ENCODE measurements at places on chromosomes 16 and 17.
A peak's percentile ranks its signal among the peaks of the same experiment; 100 is the strongest.

- no peak for DNase-seq
Observed at GRCh38 chr17:81437191-81437651, 42.0 kb downstream of the BAHCC1 start.

- no peak for DNase-seq
Observed at GRCh38 chr17:5769593-5770354, 185.5 kb upstream of the NLRP1 start.

- DNase-seq, result no peak
Observed at GRCh38 chr17:18027280-18027679, 11.7 kb downstream of the ATPAF2 start.

DNA sequence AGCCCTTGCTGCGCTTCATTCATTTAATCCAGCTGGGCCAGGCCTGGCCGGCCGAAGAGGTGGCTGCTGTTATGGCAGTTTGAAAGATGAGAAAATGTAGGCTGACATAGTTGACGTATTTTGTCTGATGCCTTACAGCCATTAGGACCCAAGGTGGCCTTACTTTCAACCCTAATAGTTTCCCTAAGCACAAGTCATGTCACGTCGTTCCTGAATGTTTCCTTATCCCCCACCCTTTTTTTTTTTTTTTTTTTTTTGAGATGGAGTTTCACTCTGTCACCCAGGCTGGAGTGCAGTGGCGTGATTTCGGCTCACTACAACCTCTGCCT lies 307 bp upstream of the GOT2 start:
- DNase-seq, result no peak

- DNase-seq, result no peak
Observed at GRCh38 chr17:73096211-73096610, 3.7 kb upstream of the SLC39A11 start.

GRCh38 chr17:351875-352420 lies 659 bp downstream of the RPH3AL start:
- no peak for DNase-seq

DNA sequence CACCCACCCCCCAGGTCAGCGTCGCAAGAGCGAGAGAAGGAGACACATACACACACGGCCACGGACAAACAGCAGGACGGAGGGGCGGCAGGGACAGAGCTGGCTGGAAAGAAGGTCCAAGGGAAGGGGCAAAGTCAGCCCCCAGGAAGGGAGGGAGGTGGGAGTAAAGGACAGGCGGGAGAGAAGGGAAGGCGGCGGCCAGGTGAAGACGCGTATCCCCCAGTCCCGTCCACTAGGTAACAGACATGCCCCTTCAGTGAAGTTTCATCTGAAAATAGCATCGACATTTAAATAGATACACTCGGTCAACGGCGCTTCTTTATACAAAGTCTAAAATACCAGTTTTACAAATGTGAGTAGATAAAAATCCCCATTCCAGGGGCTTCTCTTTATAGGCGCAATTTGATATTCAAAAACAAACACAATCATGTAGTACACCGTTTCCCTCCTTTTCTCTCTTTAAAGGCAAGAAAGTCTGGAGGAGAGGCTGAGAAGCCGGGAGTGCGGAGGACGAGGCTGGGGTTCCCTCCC lies 4.5 kb downstream of the CBX8 start:
- DNase-seq, result no peak

DNA sequence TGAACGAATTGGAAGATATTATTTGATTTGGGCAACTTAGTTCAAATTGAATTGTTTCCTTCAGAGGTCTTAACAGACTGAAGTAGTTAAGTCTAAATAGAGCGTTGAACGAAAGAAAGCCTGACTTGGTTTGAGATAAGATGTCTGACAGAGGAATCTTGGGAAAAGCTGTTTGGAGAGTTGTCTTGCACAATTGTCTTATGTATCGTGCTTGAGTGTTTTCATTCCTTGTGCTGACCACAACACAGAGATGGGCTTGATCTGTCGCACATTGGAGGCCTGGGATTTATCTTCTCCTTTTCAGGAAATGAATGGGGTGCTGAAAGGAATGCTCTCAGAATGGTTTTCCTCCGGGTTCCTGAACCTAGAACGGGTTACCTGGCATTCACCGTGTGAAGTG lies 7.8 kb downstream of the MLYCD start:
- DNase-seq, result no peak

GRCh38 chr17:32565401-32565800 lies 78.6 kb downstream of the CDK5R1 start:
- DNase-seq, result no peak

GRCh38 chr17:40803617-40804082 lies 3.9 kb upstream of the KRT28 start:
- DNase-seq, result peak; percentile 59

DNA sequence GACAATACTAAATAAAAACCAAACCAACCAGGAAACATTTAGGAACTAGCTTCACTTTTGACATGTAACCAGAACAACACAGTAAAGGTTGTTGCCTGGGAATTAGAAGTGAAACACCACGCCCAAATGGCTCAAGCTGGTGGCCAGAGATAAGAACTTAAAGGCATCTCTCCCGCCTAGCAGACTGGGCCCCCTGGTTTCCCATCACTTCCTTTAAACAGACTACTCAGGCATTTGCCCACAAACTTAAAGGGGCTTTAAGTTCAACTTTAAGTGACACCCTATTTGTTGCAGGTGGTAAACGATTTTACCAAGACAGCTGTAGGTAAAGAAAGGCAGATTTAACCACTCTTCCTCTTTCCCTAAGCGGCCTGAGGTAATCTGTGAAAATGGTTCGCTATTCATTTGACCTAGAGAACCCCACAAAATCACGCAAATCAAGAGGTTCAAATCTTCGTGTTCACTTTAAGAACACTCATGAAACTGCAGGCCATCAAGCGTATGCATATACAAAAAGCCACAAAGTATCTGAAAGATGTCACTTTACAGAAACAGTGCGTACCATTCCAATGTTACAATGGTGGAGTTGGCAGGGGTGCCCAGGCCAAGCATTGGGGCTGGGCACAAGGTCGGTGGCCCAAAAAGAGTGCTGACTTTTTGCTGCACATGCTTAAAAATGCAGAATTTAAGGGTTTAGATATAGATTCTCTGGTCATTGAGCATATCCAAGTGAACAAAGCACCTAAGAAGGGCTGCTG lies 40.8 kb upstream of the BPTF start:
- no peak for DNase-seq

DNA sequence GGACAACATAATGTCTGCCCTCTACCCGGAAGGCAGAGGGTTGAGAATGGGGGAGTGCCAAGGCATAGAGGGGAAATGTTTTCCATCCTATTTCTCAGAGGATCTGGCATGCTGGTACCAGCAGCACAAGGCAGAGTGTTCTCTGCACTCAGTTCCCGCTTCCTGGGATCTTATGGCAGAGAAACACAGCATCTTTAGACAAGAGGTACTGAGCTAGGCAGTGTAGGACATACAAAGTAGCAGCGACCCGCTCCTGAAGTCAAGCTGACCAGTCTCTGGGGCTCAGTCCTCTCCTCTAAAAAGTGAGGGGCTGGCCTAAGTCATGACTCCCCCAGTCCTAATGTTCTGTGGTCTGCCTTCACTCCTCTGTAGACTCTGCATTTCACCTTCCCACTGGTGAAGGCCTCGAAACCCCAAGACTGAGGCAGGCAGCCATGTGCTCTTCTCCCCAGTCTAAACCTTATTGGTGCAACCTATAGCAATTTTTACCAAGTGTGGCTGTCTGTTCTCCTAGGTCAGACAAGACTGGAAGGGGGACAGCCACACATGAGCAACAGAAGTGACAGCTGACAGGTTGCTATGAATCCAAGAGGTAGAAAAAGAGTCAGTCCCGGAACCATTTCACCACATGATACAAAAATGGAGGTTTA lies 11.3 kb upstream of the TSPOAP1 start:
- DNase-seq, result no peak

DNA sequence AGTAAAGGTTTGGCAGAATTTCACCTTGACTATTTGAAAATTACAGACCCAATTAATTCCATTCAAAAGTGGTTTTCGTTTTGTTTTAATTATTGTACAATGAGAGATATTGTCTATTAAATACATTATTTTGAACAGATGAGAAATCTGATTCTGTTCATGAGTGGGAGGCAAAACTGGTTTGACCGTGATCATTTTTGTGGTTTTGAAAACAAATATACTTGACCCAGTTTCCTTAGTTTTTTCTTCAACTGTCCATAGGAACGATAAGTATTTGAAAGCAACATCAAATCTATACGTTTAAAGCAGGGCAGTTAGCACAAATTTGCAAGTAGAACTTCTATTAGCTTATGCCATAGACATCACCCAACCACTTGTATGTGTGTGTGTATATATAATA lies 72.6 kb downstream of the CDK12 start:
- no peak for DNase-seq

- no peak for DNase-seq
Observed at GRCh38 chr16:83903751-83904150, 4.8 kb downstream of the MLYCD start.

GRCh38 chr16:4968879-4969483 lies 10.9 kb downstream of the SEC14L5 start:
- DNase-seq, result no peak

DNA sequence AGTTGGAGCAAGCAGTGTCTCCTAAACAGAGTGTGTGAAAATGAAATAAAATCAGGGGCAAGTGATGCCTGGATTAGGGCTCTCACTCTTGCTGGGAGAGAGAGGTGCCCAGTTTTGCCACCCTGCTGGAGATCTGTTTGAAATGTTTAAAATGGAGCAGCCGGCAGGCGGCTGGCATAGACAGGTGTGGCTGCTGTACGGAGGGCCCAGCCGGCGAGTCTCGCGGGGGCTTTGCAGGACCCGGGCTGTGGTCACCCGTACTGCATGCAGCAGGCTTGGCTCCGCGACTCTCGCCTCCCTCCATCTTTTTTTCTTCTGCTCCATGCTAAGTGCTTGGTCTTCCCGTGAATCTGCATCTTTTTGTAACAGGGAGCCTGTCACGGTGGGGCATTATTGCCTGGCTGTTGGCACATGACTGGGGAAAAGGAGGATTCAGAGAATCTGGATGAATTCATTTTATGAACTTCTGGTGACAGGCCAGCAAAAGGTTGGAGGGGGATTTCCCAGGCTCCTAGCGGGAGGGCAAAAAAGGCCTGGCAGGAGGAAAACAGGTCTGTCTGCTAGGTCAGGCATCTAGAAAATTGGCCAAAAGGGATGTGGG lies 1.8 kb downstream of the ZNRF1 start:
- DNase-seq, result no peak

DNA sequence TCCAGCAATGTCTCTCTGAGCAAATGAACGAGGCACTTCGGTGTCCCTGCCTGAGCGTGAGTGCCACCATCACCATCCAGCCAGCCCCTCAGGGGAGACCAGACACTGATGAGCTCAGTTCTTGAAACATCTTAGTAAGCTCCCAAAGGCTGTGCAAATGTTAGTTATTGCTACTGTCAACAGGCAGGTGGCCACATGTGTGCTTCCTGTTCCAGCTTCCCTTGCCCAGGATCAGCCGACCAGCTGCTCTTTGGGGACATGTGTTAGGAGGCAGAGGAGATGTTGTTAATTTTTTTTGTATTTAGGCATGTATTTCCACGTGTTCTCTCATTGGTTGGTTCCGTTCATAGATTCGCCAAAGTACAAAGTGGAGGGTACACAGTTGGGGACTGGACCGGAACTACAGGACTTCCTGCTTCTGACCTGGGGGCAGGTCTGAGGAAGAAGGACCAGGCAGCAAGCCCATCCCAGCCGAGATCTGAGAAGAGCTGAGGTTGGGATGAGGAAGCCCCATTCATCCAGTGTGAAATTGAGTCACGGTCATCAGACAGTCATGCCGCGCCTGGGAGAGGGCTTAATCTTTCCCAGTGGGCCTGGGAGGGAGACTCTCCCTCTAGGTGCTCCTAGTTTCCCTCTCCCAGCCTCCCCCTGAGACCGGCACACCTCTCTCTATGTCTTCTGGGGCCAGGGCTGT lies 3.8 kb downstream of the TTYH2 start:
- DNase-seq, result no peak

- no peak for DNase-seq
Observed at GRCh38 chr17:67751101-67752074, 33.7 kb downstream of the NOL11 start.

DNA sequence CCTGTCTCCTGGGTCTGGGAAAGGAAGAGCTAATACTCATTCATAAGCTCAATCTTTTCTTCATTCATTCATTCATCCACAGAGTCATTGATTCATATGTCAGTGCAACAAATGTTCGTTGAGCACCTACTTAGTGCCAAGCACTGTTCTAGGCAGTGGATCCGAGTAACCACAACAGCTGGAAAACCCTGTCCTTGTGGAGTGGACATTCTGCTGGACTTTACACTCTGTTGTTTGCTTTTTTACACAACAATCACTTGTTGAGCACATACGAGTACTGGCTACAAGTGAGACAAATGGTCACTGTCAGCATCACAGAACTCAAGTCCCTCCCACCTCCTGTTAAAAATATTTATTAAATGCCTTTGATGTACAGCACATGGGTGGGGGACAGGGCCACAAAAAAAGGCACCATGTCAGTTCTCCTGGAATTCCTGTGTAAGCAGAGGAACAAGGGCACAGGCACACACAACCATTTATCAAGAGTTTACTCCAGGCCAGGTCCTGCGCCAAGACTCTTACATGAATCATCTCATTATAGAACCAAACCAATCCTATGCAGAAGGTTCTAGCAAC lies 46.9 kb downstream of the TEKT5 start:
- DNase-seq, result no peak

GRCh38 chr16:84084570-84085270 lies 32.0 kb downstream of the MBTPS1 start:
- DNase-seq, result peak; percentile 49

- no peak for DNase-seq
Observed at GRCh38 chr16:69166946-69167930, 19.7 kb upstream of the SNTB2 start.

DNA sequence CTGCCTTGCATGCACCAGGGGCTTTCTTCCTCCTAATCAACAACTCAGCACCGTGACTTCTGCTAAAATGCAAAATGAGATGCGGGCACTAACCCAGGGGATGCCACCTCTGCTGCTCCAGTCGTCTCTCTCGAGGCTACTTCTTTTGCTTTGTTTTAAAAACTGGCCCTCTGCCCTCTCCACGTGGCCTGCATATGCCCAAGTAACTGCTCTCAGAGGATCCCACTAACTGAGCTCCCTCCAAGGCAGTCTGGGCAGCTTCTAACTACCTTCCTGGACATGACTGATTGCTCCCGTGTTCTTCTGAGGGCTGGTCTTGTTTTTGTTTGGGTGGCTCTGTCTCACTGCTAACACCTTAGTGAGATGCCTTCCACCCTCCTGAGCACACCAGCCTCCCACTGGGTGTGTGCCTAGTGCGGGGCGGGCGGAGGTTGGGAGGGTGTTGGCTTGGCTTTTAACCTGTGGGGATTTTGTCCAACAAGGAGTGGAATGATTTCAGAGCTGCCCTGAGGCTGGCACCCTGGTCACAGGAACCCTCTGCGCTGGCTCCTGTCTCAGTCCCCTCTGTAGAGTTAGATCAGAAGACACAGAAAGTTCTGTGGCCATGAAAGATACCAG lies 8.9 kb upstream of the LGALS9 start:
- no peak for DNase-seq

DNA sequence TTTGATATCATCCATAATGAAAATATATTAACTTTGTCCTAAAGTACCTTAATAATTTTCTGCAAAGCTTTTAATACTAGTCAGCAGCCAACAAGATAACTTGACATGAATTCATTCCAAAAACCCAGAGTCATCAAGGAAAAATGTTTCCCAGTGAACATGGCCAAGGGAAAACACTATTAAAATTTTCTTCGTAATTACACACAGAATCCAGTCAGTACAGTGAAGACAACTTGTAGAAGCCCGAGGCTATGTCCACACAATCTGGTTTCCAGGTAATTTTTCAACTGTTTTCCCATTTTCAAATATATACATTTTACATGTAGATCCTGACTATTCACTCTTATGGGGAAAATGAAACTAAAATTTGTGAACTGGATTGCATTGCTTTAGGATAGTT lies 600.9 kb downstream of the CDH8 start:
- DNase-seq, result no peak

Data from effector CD8-positive, alpha-beta T cell (primary cell).